ENCODE measurements at places on chromosomes 1 and 21. TPM values are rescaled to one million over a fixed set of nuclear protein-coding genes. Genes with fewer than 3 reads are reported as not detected.

SV2A gene
- total RNA-seq = 8.7 TPM

RGS5 gene
- total RNA-seq = 388 TPM

BCAR3 gene
- 35.1 TPM for total RNA-seq

SPRR2F gene
- not detected for total RNA-seq

CYYR1 gene
- total RNA-seq = under 0.01 TPM

SLC45A3 gene
- 3.7 TPM for total RNA-seq

CNKSR1 gene
- 0.19 TPM for total RNA-seq

CREB3L4 gene
- 4.6 TPM for total RNA-seq

CDA gene
- total RNA-seq = not detected

LCE3E gene
- total RNA-seq = not detected

GJB3 gene
- total RNA-seq = under 0.01 TPM

GJA5 gene
- 3.7 TPM for total RNA-seq

ITLN2 gene
- 1.4 TPM for total RNA-seq

Measured in regular cardiac myocyte (primary cell).